ENCODE measurements at places on chromosomes 16 and 17. TPM values are rescaled to one million over a fixed set of nuclear protein-coding genes. Genes with fewer than 3 reads are reported as not detected.

GRCh38 chr17:22506861-22507260, 814.5 kb downstream of the KCNJ18 start:
- peaks cover 2% of the 10 kb centered on the region for H3K36me3 ChIP-seq
- no peaks in the 10 kb centered on the region for H3K4me1 ChIP-seq
- H3K27me3 ChIP-seq = no peaks in the 10 kb centered on the region
- DNase-seq = no peak
- no peak overlapping the region for H3K4me3 ChIP-seq

DNA sequence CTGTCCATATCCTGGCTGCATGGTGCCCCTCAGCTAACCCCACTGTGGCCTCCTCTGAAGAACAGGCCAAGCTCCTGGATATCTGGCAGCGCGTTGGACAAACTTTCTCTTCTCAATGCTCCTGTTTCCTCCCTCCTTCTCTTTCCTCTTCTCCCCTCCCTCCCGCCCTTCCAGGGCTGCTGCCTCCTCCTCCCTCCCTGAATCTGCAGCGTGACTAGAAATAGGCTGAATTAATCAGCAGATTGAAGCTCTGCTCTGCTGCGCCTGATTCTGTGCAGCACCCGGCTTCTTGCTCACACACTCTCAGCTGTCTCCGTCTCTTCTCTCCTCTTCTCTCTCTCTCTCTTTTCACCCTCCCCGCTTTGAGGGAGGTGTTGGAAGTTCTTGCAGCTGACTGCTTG, 19.8 kb downstream of the TMEM94 start:
- no peak for DNase-seq
- H3K27ac ChIP-seq = no peak overlapping the region
- no peaks in the 10 kb centered on the region for H3K27me3 ChIP-seq
- no peak overlapping the region for H3K4me3 ChIP-seq

DNA sequence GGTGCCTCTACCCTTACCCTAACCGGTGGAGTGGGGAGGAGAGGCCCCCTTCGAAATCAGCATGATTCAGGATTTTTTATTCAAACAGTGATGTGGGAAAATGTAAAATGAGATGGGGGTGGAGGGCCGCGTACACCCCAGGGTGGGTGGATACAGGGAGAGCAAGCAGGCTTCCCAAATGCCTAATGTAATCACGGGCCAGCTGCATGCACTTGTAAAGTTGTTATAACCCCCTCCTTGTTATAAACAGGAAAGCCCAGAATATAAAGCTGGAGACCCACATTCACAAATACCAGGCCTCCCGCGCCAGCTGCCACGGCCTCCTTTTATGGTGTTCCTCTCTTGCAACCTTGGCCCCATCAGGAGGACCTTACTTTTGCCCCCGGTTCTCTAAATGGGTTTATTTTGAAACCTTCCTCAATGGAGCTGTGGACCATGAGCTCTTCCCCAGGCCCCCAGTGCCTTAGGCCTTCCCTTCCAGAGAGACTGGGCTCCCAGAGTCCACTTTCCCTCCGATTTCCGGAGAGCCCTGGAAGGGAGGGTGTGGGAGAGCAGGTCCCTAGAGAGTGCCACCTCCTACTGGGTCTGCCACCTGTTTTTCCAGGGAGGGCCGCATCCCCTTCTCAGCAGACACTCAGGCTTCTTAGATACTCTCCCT, 906 bp upstream of the FOXL1 start:
- H3K4me3 ChIP-seq = peak overlapping the region; percentile 61
- peaks cover 4% of the 10 kb centered on the region for H3K36me3 ChIP-seq
- peaks cover 93% of the 10 kb centered on the region for H3K27me3 ChIP-seq
- H3K27ac ChIP-seq = no peak overlapping the region
- H3K4me1 ChIP-seq = peaks cover 7% of the 10 kb centered on the region

- no peak for DNase-seq
- H3K27ac ChIP-seq = no peak overlapping the region
- no peaks in the 10 kb centered on the region for H3K4me1 ChIP-seq
- no peaks in the 10 kb centered on the region for H3K36me3 ChIP-seq
- no peaks in the 10 kb centered on the region for H3K27me3 ChIP-seq
- H3K4me3 ChIP-seq = peak overlapping the region; percentile 87
Measured at GRCh38 chr17:733743-734142, 1.3 kb downstream of the TLCD3A start.

- H3K27ac ChIP-seq = peak overlapping the region; percentile 91
- no peaks in the 10 kb centered on the region for H3K27me3 ChIP-seq
Measured at GRCh38 chr17:7218758-7219157, 878 bp downstream of the DLG4 start.

GRCh38 chr17:51322390-51323029, 62.2 kb downstream of the UTP18 start:
- H3K4me3 ChIP-seq = no peak overlapping the region
- H3K27ac ChIP-seq = no peak overlapping the region
- no peak for DNase-seq
- H3K4me1 ChIP-seq = no peaks in the 10 kb centered on the region
- H3K27me3 ChIP-seq = peaks cover 17% of the 10 kb centered on the region

Gene TBC1D3G
- total RNA-seq = 0.75 TPM

Gene CLEC3A
- total RNA-seq = not detected
